ENCODE measurements at places on chromosomes 7 and 10.

DNA sequence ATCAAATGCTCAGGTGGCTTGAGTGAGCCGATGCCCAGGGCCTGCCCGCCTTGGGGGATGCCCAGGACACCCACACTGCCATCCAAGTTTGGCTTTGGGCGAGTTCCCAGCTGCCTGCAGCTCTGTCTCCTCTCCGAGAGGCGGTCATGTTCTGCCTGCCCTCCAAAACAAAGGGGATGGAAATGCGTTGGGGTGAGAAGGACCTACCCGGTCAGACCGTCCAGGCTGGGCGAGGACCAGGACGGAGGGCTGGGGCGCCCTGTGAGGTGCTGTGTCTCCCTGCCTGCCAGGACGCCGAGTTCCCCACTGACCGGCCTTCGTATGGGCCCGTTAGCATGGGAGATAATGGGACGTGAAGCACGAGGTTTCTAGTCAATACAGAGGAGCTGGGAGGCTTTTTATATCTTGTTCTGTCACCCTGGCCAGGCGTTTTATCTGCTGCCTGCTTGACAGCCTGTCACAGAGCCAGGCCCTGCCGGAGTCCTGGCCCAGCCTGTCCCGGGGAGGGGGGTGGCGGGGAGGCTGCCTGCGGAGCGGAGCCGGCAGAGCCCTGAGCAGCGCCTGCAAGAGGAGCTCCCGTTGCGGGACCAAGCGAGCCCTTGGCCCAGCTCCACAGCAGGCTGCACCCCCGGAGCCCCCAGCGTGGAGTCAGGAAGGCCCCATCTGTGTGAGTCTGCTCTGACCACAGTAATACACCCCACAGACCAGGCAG, 22.0 kb upstream of the ELFN1 start:
- DNase-seq = no peak

DNA sequence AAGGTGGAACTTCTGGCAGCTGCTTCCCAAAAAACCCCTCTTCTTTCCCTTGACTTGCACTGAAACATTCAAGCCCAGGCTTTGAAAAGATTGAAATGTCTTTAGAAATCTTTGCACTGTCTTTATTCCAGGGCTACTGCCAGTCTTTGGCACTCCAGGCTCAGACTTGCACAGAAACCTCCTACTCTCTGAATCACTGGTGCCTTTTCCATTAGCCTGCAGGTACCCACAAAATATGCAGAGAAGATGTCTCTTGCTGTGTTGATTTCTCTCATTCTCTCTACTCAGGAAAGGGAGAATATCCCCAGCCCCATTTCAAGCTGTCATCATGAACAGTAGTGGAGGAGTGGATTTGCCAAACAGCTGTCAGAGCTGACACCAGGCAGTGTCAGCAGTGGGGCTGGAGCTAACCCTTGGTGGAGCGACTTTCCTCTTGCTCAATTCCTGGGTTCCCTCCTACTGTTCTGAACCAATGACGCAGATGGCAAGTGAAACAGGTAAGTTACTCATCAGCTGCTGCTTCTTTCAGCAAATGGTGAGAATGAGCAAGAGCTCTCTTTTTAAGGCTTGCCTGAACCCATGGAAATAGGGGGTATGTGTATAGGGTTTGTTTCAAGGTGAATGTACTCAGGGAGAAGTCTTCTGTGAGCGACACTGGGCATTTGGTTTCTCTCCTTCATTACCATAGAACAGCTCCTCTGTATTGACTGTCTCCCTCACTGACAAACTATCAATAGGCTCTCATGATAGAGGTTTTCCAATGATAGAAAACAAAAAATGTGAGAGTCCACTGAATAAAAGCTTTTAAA, 362.4 kb downstream of the ADRA2A start:
- no peak for DNase-seq

GRCh38 chr7:144386741-144387140, 16.8 kb downstream of the NOBOX start:
- DNase-seq = no peak

GRCh38 chr7:55588379-55588699, 16.0 kb upstream of the VOPP1 start:
- DNase-seq = peak; percentile 24

DNA sequence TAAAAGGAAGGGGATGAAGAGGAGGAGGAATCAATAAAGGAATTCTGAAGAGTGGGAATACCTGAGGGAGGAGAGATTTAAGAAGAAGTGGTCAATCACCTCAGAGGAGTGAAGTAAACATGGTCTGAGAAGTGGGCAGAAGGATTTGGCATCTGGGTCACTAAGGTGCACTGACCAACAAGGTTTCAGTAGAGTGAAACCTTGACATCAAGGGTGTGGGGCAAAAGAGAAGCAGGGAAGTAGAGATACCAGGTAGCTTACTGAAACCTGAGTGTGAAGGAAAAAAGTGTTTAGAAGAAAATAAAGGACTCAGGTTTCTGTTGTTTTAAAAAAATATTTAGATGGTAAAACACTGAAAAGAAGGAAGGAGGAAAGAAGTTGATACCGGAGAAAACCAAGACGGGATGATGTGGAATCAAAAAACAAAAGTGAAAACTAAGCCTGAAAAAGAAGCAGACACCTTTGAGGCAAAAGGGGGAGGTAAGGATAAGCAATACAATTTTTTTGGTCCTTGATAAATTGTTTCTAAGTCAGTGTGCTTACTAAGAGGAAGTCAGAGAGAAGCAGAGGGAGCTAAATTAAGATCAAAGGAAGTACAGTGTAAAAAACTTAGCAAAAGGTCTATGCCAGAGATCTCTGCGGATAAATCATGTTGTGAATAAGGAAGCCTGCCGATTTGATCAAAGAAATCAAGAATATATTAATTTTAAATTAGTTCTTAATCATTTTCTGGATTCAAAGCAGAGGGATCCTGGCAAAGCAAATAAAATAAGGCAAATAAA, 137.2 kb upstream of the GPR22 start:
- DNase-seq = no peak

GRCh38 chr10:21399392-21400035, 126.0 kb downstream of the SKIDA1 start:
- no peak for DNase-seq

- no peak for DNase-seq
These were observed 494.5 kb downstream of the DNAJB6 start for GRCh38 chr7:157831143-157831905.

DNA sequence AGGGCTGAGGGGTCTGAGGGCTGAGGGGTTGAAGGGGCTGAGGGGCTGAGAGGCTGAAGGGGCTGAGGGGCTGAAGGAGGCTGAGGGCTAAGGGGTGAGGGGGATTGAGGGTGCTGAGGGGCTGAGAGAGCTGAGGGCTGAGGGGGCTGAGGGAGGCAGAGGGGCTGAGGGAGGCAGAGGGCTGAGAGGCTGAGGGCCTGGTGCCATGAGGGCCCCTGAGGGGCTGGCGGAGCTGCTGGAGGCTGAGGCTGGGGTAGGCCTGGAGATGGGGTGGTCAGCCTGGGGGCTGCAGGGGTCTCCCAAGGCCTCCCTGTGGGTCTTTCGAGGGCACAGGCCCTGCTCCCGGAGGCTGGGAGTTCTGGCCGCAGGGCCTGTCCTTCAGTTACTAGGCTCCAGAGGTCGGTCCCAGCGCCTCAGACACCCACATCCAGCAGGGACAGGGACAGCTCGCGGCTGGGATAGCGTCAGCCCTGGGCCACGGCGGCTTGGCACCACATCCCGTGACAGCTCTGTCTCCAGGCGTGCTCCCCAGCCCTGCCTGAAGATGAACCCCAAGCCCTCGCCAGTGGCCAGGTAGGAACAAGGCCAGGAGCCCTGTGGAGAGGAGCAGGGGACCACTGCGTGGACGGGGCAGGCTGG, 16.9 kb downstream of the MYO1G start:
- DNase-seq = no peak

DNA sequence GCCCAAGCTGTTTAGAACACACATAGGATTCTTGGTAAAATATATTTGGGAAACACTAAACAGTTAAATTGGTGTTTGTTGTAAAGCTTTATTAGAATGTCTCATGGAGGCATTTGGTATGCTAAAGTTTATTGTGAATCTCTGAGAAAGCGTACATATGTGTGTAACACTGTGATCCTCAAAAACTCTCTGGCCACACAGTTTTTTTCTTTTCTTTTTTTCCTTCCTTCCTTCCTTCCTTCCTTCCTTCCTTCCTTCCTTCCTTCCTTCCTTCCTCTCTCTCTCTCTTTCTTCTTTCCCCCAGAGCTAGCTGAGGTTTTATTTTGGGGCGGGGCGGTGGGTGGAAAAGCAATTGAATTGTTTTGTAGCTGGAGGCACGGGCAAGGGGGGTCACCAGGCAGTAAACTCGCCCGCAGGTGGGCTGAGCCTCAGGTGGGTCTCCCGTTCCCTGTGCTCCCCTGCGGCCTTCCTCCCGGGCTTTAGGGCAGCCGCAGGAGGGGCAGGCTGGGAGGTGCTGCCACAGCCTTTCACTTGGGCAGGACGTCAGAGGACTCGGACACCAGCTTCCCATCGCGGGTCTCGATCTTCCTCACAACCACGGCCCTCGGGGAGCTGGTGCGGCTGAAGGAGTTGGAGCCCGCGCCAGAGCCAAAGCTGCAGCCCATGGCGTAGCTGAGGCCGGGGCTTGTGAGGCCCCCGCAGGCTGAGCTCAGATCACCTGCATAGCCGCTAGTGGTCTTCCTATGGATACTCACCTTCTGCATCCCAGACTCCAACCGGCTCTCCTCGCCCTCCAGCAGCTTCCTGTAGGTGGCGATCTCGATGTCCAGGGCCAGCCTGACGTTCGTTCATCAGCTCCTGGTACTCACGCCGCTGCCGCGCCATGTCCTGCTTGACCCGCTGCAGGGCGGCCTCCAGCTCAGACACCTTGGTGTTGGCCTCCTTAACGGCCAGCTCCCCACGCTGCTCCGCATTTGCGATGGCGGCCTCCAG, 459.0 kb downstream of the GATA3 start:
- peak; percentile 60 for DNase-seq

DNA sequence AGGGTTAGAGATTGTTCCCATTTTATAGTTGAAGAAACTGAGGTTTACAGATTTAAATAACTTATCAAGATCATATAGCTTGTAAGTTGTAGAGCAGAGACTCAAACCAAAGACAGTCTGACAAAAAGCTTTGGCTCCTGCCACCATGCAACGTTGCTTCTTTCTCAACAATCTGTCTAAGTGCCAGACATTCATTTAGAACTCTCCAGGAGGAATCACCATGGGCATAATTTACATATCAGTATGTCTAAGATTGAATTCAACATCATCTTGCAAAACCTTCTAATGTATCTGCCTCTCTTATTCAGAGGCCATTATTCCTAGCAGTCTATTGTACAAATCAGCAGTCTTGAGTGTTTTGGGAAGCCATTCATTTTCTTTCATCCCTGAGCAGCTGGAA, 163.5 kb upstream of the PLXDC2 start:
- no peak for DNase-seq

- no peak for DNase-seq
These were observed 918 bp downstream of the DBNL start for GRCh38 chr7:44045226-44046014.

- no peak for DNase-seq
These were observed 98.1 kb upstream of the SVIL start for GRCh38 chr10:29732918-29733317.

- peak; percentile 53 for DNase-seq
These were observed 110.9 kb downstream of the UNCX start for GRCh38 chr7:1343551-1343950.

DNA sequence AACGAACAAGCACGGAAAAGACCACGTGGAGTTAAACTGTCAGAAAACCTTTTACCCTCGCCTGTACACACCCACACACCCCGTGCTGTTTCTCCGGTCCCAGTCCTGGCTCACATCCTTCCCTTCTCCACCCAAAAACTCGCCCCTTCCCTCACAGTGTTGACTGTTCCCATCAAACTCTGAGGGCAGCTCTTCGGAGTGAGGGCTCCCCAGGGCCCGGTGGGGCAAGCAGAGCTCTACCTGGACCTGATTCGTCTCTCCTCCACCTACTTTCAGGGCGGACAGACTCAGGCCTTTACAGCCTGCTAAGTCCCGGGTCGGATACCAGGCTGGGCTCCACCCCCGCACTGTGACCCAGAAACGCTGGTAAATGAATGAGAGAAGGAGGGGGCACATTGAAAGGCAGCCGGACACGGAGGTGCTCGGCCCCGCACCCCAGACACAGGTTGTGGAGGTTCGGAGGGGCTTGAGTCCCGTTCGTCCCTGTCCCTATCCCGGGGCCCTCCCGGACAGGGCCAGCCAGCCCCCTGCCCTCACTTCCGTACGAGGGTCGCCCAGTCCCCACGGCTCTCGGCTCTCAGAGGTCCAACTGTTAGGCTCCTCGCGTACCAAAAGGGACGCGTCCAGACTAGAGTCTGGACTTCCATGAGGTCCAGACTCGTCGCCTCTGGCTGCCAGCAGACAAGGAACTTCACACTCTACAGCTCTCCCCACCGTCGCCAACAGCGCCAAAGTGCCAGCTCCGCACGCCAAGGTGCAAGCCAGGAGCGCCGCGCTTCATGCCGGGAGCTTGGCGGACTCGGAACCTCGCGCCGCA, 31.7 kb upstream of the ASL start:
- DNase-seq = peak; percentile 73

- peak; percentile 66 for DNase-seq
These were observed 45.5 kb downstream of the DPYSL4 start for GRCh38 chr10:132232023-132232951.

GRCh38 chr7:155316427-155317113, 18.9 kb downstream of the INSIG1 start:
- no peak for DNase-seq

DNA sequence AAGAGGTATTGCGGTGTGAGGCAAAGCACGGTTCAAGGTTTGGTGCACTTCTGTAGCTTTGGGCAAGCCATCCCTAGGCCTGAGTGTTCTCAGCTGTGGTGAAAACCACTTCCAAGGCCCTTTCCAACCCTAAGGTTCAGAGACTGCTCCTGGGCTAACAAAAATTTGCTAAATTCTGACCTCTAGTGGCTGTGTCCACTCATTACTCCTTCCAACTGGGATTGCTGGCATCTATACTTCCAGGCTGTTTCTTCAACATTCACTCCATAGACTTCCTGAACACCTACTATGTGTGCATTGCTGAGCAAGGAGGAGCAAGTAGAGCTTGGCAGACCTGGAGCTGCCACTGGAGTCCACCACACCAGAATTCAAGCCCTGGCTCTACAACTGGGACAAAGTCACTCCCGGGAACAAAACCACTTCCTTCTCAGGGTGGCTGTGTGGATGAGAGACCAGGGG, 29.3 kb upstream of the SH3PXD2A start:
- no peak for DNase-seq

GRCh38 chr10:125213541-125214282, 53.3 kb upstream of the CTBP2 start:
- no peak for DNase-seq

- DNase-seq = no peak
These were observed 100.7 kb downstream of the IQUB start for GRCh38 chr7:123433665-123434064.

Data from upper lobe of left lung (tissue), 6 donors.